Hippocampal formation (tissue), 2 donors: ENCODE measurements at places on chromosomes 7 and 10.

- no peak for DNase-seq
Measured at GRCh38 chr7:82616059-82616728, 172.6 kb upstream of the CACNA2D1 start.

DNA sequence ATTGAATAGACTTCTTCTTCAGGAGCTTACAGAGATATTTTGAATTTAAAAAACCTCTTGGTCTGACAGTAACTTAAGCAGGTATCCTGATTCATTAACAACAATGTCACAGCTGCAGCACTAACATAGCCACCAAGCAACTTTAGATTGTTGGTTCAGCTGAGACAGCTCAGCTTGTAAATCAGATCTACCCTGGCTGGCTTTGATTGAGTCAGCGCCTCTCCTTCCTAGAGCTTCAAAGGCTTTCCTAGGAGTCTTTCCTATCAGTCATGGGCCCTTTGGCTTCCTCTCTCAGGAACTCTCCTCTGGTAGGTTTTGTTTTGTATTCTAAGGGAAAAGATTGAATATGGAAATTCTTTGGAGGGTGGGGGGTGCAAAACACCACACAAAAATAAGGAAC, 70.7 kb upstream of the STEAP4 start:
- DNase-seq = no peak

DNA sequence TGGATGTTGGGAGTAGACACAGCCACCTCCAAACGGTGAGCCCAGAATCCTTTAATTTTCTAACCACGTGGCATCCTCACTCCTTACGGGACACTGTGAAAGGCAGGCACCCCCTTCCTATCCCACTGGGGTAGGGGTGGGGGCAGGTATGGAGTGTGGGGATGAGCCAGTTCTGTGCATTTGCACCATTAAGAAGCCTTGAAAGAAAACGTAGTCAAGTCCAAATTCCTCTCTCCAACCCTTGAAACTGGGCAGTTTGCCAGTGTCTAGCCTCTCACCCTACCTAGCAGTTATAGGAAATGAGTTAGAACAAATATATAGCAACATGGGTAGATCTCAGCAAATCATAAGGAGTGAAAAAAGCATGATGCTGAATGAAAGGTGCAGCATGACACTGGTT, 92.4 kb upstream of the LEP start:
- no peak for DNase-seq

- DNase-seq = no peak
Measured at GRCh38 chr10:86703176-86703575, 34.9 kb downstream of the LDB3 start.

- no peak for DNase-seq
Measured at GRCh38 chr7:52247518-52247917, 787.9 kb upstream of the POM121L12 start.

DNA sequence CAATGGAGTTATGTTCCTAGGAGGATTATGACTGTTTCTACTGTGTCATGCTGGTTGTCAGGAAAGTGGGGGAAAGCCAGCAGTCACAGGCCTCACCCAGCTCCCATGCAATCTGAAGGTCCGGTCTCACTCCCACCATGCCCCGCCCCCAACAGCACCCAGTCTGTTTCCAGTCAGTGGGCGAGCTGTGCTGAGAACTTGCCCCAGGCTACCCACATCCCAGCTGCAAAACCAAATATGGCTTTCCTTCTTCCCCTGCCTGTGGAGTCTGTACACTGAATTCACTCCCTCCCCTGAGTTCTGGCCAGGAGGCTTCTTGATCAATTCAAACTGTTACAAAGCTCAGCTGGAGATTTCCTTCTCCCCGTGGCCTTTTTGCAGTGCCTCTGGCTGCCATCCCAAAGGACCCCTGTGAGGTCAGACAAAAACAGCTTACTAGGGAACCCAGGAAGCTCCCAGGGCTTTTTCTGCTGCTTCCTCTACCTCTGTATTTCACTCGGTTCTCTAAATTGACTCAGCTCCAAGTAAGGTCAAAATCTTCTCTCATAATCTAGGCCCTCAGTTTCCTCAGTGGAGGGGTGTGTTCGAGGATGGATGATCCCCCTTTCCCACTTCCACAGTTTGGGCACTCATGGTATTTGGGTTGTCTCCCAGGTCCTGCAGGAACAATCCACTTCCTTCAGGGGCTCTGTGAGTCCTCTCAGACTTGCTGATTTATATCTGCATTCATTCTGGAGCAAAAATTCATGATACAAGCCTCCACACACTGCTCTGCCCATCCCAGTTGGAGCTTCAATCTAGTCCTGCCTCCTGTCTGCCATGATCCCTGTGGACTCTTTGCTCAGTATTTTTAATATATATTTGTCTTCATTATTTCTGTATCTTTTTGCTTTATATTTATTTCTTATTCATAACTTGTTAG, 205.5 kb downstream of the SEMA3D start:
- DNase-seq = no peak
